Hair follicle dermal papilla cell (primary cell): ENCODE measurements at places on chromosomes 2 and 18. TPM values are rescaled to one million over a fixed set of nuclear protein-coding genes. Genes with fewer than 3 reads are reported as not detected.

Gene VWA3B
- not detected in 2 replicates for total RNA-seq

Gene FBXO41
- total RNA-seq, result 1.3 and 1.5 TPM in 2 replicates

Gene IL36G
- not detected in 2 replicates for total RNA-seq

Gene REG3G
- not detected in 2 replicates for total RNA-seq

Gene NCKAP5
- 0.49 and 0.85 TPM in 2 replicates for total RNA-seq
